ENCODE measurements at places on chromosomes 12 and 14.

DNA sequence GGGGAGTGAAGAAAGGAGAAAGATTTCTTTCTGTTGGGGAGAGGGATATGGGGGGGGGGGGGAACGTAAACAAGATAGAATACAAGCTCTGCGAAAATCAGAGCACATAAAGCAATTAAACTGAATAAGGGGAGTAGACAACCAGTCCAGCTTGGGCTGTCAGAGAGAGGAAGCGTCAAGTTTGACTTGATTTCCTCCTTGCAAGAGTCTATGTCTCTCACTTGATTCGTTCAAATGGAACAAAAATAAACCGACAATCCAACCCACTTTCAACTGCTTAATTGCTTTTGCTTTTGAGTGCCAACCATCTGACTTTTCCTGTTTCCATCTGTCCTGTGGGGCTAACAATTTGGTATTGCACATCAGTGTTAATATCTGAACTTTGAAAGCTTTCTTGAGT is 942 bp downstream of the SYT1 start:
- DNase-seq, result no peak

- DNase-seq, result no peak
Measured at GRCh38 chr14:39563361-39563760, 131.1 kb upstream of the FBXO33 start.

- DNase-seq, result no peak
Measured at GRCh38 chr12:27394676-27395075, 51.9 kb upstream of the SMCO2 start.

DNA sequence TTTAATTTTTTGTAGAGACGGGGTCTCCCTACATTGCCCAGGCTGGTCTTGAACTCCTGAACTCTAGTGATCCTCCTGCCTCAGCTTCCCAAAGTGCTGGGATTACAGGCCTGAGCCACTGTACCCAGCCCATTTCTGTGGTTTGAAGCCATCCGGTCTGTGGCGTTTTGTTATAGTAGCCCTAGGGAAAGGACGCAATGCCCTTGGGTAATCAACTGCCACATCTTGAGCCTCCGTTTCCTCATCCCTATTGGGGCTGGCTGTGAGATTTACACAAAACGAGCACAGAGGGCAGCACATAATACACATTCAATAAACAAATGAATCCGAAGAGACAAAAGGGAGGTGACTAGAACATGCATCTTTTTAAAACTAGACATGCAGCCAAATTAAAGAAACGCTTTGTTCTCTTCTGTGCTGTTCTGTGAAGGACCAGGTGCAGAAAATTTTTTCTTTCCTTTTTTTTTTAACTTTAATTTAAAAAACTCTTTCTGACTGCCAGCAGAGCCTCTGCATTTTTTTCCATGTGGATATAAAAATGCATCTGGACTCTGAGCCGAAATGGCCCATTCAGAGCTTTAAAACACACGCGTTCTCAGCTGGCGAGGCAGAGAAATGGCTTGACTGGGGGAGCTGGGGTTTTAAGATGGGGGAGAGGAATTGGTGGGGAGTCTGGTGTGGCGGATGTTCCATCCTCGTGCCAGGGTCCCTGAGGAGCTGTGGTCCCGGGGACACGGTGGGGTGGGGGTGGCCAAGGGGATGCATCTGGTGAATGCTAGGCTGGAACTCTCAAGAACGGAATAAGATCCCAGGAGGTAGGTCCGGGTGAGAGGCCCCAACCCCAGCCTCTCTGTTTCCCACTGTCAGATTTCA is 119.0 kb downstream of the RBM19 start:
- DNase-seq, result no peak

DNA sequence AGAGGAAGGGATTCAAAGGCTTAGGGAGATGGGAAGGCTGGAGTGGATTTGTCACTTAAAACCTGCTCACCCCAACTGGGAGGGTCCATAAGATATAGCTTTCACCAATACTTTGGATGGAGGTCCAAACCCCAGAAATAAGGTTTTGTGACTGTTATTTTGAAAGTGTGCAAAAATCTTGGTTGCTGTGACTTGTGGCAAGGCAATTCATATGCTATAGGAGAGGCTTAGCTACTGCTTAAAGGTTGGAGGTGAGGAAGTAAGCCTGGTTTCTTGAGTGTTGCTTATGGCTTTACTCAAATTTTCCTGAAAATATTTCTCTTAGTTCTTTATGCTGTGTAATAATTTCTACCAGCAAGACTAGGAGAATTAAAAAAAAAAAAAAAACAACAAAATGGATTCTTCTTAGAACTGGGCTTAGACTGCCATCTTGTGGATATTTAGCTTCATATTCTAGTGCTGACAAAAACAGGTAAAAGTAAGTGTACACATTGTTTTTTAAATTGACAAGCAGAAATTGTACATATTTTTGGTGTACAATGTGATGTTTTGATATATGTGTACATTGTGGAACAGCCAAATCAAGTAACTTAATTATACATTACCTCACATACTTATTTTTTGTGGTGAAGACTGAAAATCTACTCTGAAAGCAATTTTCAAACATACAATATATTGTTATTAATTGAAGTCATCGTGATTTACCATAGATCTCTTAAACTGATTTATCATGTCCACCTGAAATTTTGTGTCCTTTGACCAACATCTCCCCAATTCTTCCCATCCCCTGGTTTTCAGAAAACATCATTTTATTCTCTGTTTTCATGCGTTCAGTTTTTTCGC is 23.0 kb downstream of the PDE6H start:
- no peak for DNase-seq

- DNase-seq, result no peak
Measured at GRCh38 chr12:14840616-14841015, 2.7 kb downstream of the ART4 start.

- no peak for DNase-seq
Measured at GRCh38 chr12:122918827-122919226, 22.9 kb upstream of the VPS37B start.

- no peak for DNase-seq
Measured at GRCh38 chr12:56599041-56599440, 31.1 kb downstream of the BAZ2A start.

- no peak for DNase-seq
Measured at GRCh38 chr12:45509187-45509586, 220.3 kb upstream of the ARID2 start.

DNA sequence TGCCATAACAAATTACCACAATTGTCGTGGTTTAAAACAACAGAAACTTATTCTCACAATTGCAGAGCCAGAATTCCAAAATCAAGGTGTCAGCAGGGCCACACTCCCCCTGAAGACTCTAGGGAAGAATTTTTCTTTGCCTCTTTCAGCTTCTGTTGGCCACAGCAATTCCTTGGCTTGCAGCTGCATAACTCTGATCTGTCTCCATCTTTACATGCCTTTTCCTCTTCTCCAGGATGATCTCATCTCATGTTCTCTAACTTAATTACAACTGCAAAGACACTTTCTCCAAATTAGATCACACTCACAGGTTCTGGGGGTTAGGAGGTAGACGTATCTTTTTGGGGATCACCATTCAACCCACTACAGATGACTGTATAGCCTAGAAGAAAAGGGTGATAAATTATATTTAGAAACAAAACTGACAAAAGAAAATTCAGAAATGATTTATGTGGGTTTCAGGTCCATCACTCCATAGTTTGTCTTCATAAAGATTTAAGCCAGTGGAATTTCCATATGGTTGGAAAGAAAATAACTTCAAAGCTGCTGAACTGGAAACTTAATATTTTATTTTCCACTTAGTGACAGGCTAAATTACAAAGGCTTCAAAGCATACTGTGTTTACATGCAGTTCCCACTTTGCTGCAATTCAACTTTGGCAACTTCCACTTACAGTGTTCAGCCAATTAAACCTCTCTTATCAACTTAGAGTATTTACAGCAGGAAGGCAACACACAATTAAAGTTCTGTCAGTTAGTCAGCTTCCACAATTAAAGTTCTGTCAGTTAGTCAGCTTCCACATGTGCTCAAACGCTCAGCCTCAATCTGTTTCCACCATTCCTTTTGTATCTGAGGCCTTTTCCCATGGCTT is 213.3 kb downstream of the EPS8 start:
- no peak for DNase-seq

GRCh38 chr14:67426161-67426560 is 14.2 kb upstream of the PLEK2 start:
- no peak for DNase-seq

DNA sequence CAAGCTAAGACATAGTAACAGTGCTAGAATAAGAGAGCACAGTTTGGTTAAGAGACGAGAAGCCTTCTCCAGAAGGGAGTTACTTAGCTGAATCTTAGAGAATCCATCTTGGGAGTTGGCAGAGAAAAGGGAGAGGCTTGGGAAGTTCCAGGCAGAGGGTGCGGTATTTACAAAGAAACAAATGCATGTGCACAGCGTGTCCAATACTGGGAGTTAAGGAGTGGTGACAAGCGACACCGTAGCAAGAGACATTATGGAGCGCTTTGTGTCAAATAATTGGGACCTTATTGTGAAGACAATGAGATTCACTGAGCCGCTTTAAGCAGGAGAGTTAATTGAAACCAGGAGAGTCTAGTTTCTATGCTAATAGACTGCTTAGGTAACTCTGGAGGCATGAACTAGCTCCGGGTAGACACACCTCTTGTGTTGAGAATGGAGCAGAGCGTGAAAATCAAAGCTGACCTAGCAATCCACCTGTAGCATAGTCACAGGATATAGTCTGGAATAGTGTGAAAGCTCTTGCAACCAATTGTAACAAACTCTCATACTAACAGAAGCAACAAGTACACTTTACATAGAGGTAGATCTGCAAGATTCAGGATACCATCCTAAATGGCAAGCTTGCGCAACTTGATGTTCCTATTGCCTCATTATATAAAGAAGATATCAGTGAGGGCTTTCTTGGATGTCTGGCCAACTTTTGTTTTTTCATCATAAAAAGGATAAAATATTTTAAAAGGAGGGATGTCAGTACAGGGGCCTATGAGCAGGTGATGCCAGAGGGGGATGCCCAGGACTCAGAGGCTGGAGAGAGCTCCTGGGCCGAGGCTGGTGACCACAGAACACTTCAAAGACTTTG is 5.3 kb downstream of the ALDH1L2 start:
- DNase-seq, result no peak

DNA sequence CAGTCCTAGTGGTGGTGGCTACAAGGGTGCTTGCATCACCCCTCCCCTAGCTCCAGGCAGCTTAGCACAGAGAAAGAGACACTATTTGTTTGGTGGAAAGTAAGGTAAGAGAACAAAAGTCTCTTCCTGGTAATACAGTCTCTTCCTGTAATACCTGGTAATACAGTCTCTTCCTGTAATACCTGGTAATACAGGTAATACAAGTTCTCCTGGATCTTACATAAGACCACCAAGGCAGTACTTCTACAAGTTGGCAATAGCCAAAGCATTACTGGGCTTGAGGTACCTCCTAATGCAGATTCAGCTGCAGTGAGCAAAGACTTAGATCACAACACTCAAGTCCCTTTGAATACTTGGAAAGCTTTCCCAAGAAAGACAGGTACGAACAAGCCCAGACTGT is 77.0 kb downstream of the CATSPERB start:
- no peak for DNase-seq

DNA sequence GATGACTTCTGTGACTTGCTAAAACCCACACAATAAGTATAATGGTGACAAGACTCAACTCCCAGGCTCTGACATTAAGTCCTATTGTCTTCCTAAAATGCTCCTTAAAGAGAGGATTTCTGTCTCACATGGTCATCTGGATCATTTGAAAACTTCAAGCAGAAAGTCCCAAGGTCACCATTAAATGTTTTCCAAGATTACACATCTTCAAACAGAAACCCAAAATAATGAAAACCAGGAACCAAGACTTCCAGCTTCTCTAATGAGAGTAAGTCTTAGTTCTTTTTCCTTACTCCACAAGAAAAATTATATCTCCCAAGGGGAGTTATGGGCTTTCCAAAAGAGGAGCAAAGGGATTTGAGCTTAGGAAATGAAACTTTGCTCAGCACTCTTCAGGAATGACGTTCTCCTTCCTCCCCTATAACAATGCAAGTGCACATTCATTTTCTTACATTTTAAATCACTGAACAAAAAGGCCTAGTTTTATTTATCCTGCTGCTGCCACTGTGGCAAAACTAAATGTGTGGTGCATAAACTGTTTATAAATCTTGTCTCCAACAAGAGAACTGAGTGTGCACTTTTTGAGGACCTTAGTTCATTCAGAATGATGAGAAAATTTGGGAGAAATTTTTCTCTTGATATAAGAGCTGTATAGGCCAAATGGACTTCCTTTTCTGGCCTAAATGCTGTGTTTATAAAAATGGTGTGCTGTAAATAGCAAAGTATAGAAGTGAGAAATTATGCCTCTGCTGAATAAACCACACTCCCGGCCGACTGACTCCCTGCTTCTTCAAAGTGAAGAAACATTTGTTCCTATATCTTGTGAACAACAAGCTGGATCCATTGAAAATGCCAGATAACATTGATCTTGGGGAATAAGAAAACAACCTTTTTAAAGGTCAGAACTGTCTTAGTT is 148.4 kb upstream of the PLEKHG7 start:
- DNase-seq, result no peak

DNA sequence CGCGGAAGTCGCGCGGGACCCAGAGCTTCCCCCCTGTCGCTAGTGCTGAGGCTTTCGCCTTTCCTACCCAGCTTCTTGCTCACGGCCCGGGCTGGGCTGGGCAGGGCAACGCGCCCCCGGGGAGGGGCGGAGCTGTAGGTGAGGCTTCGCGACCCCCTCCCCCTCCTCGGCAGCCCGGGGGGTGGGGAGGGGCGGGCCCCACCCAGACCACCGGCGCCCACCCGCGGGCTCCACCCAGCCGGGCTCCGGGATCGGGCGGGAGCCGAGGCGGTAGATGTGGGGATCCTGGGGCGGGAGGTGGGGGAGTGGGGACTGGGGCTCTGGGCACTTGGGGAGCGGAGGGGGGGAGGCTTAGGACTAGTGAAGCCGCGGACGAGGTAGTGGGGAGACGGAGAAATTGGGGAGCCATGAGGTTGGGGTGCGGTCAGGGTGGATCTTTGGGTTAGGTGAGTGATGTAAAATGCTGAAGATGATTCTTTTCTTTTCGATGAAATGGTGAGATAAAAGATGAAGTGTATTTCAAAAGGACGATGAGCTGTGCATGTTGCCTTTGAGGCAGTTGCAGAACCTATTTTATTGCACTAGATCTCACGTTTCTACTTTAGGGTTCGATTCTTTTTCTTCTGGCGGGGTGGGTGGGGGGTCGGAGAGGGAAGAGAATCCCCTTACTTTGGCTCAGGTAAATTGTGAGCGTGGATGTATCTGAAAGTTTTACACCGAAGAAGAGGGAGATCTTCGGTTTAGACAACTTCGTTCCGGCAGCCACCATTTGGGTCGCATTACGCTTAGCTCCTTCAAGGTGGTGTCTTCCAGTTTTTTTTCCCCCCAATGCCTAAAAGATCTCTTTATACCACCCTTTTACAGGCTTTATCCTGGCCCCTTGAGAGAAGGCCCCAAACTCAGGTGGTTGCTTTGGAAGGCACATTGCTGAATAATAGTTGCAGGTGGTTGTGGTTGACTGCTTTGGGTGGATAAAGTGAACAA is 619 bp downstream of the ERC1 start:
- DNase-seq, result no peak

- no peak for DNase-seq
Measured at GRCh38 chr14:58315606-58316005, 17.3 kb downstream of the ARID4A start.

Measured in epithelial cell of proximal tubule (primary cell).